Caco-2 (cell line): ENCODE measurements at places on chromosomes 12 and 14.

DNA sequence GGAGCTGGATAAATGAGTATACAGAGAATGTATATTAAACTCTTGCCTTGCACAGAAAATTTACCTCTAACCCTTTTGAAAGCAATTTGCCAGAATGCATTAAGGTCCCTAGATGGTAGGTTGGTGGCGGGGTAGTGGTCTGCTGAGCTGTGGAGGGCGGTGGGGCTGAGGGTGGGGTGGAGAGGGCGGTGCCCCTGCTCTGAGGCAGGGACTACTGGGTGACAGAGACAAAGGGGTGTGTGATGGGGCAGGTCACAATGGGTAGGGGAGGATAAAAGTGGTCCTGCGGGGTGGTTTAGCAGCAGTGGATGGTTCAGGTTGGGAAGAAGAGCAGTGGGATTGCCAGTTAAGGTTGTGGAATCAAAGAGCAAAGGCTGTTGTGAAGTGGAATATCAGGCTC, at the start of gene GARIN6:
GARIN6 (plus strand) TSS at position 301 of the 400 bp plus-strand sequence. CDS start 422 bp downstream, outside the sequence.
- H3K4me3 ChIP-seq = no peak within 1 kb of the TSS
- H3K27ac ChIP-seq = no peak within 1 kb of the TSS
- H3K4me1 ChIP-seq = no peaks in the 10 kb centered on the region
- no peaks in the 10 kb centered on the region for H3K27me3 ChIP-seq

DNA sequence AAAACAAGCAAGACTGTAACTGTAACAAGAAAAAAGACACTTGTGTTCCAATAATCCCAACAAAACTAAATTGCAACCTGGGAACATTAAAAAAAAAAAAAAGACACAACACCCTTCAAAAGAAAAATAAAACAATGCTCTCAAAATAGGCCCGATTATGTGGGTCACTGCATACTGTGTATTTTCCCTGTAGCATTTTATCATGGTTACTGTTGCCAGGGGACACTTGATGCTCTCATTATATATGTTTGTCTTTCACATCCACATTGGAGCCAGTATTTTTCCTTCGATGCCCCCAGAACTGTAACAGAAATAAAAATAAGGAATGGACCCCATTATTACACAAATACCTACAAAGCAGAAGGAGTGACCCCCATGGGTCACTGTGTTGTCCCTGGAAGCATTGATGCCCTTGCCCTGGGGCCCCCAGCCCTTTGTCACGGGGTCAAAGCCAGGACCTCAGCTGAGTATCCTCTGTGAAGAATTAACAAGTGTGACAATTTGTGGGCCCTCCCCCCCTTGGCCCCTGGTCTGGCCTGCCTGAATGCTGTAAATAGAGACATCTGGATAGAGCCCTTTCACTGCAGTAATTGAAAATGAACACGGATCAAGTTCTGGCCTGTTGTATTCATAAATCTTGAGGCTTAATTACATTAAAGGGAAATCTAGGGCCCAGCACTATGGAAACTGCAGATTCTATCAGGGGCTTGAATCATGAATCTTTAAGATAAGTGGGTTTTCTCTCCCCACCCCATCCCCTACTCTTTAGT, 72.8 kb downstream of the C12orf42 start:
- H3K4me3 ChIP-seq = no peak overlapping the region
- DNase-seq = no peak
- H3K27ac ChIP-seq = no peak overlapping the region
- 0 out of 2 replicates have a peak, but pooled peaks cover 5% of the 10 kb centered on the region for H3K4me1 ChIP-seq

DNA sequence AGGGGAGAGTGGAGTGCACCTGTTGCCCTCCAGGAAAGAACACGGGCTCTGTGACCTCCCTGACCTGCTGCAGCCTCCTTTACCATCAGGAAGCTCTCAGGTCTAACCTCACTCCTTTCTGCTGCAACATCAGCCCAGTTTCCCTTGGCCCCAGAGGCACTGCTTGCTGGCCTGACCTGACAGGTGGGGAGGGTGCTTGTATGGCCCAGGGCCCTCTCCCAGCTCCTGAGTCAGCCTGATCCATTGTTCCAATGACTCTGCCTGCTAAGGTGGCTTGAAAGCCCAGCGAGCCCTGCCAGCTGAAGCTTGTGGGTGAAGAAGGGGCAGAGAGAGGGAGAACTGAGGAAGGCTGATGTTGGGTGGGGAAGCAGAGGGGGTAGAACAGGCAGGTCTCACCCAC, 13.2 kb upstream of the KRT78 start:
- no peaks in the 10 kb centered on the region for H3K36me3 ChIP-seq
- H3K27me3 ChIP-seq = no peaks in the 10 kb centered on the region

GRCh38 chr14:50036211-50036610, 80.2 kb downstream of the VCPKMT start:
- no peak for DNase-seq
- peaks cover 21% of the 10 kb centered on the region for H3K4me1 ChIP-seq
- H3K27ac ChIP-seq = no peak overlapping the region
- H3K36me3 ChIP-seq = no peaks in the 10 kb centered on the region

GRCh38 chr12:20863056-20863455, 52.6 kb downstream of the SLCO1B3 start:
- H3K36me3 ChIP-seq = no peaks in the 10 kb centered on the region
- H3K27ac ChIP-seq = no peak overlapping the region
- H3K4me1 ChIP-seq = no peaks in the 10 kb centered on the region
- no peak overlapping the region for H3K4me3 ChIP-seq

- peaks cover 37% of the 10 kb centered on the region for H3K4me1 ChIP-seq
- no peaks in the 10 kb centered on the region for H3K36me3 ChIP-seq
- peak overlapping the region; percentile 93 for H3K27ac ChIP-seq
- H3K27me3 ChIP-seq = no peaks in the 10 kb centered on the region
- peak; percentile 39 for DNase-seq
- H3K4me3 ChIP-seq = peak overlapping the region; percentile 72
These were observed 601 bp downstream of the ZNF839 start for GRCh38 chr14:102320033-102320660.

DNA sequence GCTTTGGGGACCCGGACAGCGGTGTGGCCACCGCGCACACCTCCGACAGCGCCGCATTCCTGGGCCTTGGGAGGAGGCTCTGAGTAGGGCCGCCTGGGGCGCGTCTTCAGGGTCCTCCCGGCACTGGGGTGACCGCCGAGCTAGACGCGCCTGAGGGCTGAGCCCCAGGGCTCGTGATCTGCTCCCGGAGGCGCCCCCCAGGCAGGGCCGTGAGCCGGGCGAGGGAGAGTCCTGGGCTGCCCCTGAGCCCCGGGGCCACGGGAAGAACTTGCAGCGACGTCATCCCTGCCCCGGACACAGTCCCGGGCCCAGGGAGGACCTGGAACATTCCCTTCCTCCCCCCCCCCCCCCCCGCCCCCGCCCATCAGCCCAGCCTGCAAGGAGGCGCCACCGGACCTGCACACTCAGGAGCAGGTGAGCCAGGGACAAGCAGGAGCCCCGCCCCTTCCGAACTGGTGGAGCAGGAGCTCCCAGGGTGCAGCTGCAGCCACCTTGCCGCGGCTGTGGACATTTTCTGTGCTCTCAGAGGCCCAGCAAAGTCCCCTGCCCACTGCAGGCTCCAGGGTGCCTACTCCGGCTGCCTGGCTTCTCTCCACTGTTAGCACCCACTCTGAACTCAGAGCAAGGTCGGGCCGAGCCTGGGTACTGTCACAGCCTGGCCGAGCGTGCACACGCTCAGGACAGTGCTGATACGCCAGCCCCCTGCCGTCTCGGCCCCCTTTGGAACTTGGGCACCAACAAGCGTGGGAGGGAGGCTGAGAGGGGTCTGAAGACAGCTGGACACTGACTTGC, 50.7 kb downstream of the A2M start:
- peaks cover 8% of the 10 kb centered on the region for H3K4me1 ChIP-seq
- H3K36me3 ChIP-seq = no peaks in the 10 kb centered on the region
- peak overlapping the region; percentile 94 for H3K4me3 ChIP-seq
- peak overlapping the region; percentile 66 for H3K27ac ChIP-seq
- peak; percentile 93 for DNase-seq

- H3K4me1 ChIP-seq = peaks cover 15% of the 10 kb centered on the region; the same call in 1 of the 2 replicates
- H3K36me3 ChIP-seq = no peaks in the 10 kb centered on the region; the same call in 1 of the 2 replicates
- no peak overlapping the region for H3K27ac ChIP-seq
- no peak overlapping the region for H3K4me3 ChIP-seq
- no peak for DNase-seq
These were observed 49.3 kb downstream of the SLC25A21 start for GRCh38 chr14:37122919-37123639.

- no peak overlapping the region for H3K4me3 ChIP-seq
- H3K27ac ChIP-seq = no peak overlapping the region
- H3K36me3 ChIP-seq = no peaks in the 10 kb centered on the region
- DNase-seq = no peak
These were observed 26.4 kb downstream of the SIX1 start for GRCh38 chr14:60622917-60623257.
